GM12891 (cell line): ENCODE measurements at places on chromosomes 13 and 19.
A peak's percentile ranks its signal among the peaks of the same experiment; 100 is the strongest.

DNA sequence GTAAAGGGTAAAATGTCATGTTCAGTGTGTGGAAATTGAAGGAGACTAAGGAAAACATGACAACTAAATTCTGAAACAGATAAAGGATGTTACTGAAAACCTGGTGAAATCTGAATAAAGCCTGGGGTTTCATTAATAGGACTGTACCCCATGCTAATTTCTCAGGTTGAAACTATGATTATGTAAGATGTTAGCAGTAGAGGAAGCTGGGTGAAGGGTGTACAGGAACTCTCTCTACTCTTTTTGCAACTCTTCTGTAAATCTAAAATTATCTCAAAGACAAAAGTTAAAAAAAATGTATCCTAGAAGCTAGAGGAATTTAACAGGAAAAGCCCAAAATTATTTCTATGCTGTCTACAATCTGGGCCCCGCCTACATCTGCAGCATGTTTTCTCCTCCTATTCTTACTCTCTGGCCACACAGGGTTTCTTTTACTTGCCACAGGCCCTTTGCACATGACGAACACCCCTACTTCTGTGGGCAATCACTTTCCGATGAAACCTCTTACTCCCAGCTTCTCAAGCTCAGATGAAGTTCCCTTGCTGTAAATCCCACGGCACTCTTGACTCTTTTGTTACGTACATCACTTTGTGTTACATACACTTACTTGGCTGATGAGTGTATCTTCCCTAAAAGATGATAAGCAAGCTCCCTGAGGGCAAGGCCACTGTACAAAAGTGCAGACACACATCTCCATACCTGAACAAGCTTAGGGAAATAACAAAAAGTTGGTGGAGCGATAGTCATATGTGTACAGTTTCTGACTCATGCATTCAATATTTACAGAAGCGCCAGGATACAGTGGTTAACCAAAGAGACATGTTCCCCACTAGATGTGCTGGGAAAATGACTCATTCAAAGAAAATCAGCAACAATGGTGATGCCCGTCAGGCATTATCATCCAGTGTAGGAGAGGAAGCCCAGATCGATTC lies 32.6 kb downstream of the RUBCNL start:
- no peak for DNase-seq

- no peak for DNase-seq
Measured at GRCh38 chr13:67557642-67558241, 327.6 kb upstream of the PCDH9 start.

DNA sequence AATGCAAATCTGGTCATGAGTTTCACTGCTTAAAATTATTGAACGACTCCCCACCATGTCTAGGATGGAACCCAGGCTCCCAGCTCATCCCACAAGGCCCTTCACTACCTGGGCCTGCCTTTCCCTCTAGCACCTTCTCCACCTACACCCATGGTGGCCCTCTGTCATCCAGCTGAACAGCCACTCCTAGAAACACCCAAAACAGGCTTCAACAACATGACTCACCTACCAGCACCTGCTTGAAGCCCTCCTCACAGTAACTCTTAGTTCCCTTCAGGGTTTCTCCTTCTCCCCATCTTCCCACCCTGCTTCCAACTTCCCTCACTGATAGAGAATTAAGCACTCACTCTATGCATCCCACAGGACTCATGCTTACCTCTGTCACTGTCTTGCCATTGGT lies 6.6 kb upstream of the IGFL2 start:
- no peak for DNase-seq

DNA sequence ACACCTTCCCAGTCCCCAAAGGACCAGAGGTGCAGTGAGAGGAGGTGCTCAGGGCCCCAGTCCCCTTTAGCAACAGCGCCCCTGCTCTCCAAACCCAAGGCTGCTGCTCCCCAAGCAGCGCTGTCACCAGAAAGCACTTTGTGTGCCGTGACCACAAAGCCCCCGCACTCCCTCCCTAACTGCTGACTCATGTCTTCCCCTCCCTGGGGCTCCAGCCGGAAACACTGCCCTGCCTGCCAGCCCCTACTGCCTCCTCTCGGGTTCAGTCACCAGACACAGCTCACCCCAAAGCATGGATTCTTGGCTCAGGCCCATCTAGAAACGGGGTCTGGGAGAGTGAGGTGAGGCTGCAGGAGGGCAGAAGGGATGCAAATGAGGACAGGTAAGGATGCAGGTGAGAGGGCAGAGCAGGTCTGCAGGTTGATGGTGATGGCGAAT lies 4.9 kb upstream of the TNFSF14 start:
- DNase-seq = peak; percentile 91

DNA sequence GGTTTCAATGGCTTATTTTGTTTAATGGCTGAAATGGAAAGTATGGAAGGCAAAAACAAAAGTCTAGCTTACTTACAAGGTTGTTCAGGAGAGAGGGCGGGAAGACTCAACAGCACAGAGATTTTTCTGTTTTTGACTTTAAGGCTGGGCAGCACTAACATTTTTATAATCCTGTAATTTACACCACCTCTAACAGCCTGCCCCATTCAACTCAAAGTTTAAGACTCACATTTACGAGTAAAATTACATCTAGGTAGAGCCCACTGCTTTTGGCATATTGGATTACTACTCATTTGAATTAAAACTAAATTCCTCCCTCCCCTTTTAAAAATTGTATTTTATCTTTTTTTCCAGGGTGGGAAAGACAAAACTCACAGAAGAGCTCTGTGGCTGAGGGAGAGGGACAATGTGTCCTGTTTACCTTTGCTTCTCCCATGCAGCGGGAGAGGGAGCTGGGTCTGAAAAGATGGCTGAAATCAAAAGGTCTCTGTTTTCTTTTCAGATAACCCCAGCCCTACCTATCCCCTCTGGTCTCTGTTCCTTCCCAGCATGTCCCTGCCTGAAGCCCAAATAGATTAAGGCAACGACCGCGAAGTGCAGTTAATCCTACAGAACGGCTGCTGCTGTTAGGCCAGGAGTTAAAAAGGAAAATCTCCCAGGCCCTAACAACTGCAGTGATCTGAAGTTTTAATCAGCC lies 6.6 kb downstream of the EFNB2 start:
- no peak for DNase-seq

- DNase-seq = no peak
Measured at GRCh38 chr19:7505288-7505681, 10.6 kb upstream of the ZNF358 start.

GRCh38 chr13:113865427-113865826 lies 1.6 kb upstream of the GAS6 start:
- DNase-seq = no peak

DNA sequence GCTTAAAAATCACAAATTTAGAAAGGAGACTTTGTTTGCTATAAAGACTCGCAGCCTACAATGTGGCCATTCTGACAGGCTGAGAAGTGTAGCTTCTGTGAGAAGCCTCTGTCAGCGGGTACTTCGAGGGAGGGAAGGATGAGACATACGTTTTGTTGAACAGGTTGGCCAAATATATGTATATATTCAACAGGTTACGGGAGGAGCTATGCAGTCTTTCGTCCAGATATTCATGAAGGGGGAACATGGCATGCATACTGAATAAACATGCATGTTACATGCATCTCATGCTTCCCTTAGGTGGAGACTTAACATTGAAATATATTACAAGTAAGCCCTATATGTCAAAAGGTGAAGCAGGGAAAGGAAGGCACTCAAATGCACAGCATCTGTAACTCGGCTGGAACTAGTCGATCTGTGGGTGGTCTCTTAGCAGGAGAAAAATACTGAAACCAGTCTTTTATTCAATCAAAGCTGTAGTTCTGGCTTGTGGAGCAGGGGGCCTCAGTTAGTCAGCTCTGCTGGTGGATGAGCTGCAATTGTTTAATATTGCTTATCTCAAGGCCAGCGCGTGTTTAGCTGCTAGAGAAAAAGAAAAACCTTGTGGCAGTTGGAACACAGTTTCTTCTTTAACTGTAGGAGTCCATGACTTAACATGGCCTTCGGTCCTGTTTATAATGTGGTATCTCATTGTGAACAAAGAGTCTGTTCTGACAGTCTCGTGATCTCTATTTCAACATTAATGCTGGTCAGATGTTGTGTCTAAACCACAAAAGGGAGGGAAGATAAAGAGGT lies 94.3 kb downstream of the FAM216B start:
- no peak for DNase-seq

- DNase-seq = no peak
Measured at GRCh38 chr13:113167155-113167554, 8.7 kb downstream of the PROZ start.

DNA sequence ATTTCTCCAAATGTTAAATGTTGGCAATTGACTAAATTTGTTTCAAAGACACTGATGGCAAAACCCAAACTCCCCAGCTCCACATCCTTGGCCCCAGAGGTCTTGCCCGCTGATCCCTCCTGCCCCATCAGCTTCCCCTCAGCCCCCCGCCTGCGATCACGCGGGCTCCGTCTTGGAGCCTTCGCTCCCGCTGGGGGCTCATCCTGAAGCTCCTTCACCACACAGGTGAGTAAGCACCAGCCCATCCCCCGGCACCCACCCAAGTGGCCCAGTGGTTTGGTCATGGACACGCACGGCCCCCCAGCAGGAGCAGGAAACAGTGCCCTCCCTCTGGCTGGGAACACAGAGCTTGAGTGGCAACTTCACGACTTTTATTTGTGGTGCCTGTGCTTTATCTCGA lies 14.9 kb downstream of the EPS8L1 start:
- no peak for DNase-seq

- no peak for DNase-seq
Measured at GRCh38 chr13:20360041-20360491, 127.9 kb upstream of the GJB6 start.

DNA sequence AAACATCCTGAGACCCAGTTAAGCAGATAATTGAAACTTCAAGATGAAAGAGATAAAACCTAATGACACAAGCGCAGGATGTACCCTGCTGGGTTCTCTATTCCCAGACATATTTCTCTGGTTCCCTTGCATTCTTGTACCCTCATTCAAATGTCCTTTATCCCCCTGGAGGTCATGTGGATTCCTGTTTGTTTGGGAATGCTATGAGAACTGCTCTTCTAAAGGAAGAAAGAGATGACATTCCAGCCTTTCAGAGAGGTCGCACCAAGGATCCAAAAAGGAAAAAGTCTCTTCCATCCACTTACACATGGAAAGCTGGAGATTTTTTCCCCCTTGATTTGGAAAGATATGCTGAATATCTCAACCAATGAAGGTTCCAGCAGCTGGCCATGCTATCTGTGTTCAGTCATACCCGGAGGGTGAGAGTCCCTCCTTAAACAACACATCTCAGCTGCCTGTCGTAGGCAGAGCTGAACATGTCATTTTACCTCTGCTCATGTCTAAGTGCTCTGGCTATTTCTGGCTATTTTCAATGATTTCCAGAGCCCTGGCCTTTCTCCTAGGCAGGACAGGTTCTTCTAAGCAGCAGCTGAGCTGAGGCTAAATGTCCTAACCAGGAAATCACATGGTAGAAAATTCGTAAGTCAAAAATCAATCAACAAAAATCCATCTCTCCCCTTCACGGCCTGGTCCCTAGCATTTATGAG lies 52.5 kb downstream of the C13orf42 start:
- no peak for DNase-seq

GRCh38 chr19:58274771-58275201 lies 4.0 kb upstream of the ZNF8 start:
- no peak for DNase-seq

GRCh38 chr19:12567951-12568350 lies 16.7 kb upstream of the ZNF564 start:
- no peak for DNase-seq

GRCh38 chr13:21980049-21980448 lies 309.2 kb downstream of the FGF9 start:
- no peak for DNase-seq

DNA sequence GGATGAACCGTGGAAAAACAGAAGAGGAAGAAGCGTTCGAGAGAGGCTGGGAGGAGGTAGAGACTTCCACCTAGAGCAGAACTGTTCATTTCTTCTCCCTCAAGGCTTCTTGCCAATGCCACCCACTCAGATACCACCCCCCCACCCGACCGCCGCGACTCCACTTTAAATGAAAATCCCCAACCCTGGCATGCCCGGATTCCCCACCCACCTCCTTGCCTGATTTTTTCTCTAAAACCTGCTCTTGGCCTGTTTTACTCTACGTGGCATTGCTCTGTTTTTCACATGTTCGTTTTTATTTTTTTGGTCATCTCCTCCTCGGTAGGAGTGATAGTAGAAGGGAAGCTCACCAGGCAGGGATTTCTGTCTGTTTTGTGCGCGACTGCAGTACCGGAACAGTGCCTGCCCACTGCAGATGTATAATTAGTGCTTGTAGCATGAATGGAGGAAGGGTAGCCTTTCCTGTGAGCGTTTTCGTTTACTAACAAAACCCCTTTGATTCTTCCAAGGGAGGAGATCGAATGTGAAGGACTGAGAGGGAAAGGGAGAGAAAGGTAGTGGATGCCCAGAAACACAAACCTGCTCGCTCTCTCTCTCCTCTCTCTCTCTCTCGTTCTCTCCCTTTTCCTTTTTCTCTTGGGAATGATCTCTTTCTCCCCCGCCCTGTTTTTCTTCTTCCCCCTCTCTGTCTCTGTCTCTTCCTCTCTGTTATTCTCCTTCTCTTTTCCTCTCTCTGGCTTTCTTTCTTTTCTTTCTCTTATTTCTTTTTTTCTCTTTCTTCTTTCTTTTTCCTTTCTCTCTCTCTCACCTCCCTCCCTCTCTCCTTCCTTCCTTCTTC lies 2.2 kb downstream of the CD70 start:
- DNase-seq = no peak

GRCh38 chr13:84873951-84874350 lies 925.3 kb downstream of the SLITRK6 start:
- DNase-seq = no peak

DNA sequence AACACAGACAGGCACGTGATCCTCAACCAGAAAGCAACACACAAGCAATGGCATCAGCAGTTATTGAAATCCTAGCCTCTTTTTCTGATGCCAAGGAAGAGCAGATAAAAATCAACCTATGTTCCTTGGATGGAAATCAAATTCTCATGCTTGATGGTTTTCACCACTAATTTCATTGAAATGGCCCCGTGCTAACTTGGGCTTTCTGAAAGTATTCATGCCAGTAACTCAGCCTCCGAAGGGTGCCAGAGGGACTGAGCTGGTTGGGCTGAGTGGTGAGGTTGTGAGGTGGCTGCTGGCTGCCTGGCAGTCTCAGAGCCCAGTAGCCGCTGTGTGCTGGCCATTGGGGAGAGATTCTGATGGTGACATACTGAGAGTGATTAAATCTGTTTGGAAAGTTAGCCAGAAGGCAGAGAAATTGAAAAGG lies 309.3 kb downstream of the DCT start:
- no peak for DNase-seq

DNA sequence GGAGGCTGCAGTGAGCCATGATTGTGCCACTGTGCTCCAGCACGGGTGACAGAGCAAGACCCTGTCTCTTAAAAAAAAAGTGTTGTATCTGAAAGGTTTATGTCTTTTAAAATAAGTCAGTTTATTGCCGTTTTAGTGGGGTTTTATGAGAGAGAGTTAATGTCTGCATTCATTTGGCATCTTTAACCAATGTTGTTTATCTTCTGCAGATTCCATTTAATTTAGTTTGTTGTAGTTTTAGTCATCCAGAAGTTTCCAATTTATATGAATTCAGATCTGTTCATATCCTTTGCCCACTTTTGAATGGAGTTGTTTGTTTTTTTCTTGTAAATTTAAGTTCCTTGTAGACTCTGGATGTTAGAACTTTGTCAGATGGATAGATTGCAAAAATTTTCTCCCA lies 36.7 kb upstream of the LPAR6 start:
- no peak for DNase-seq
